ENCODE measurements at places on chromosomes 7 and 10.
A peak's percentile ranks its signal among the peaks of the same experiment; 100 is the strongest.

- no peak for DNase-seq
Observed at GRCh38 chr10:15321431-15322341, 49.4 kb downstream of the FAM171A1 start.

DNA sequence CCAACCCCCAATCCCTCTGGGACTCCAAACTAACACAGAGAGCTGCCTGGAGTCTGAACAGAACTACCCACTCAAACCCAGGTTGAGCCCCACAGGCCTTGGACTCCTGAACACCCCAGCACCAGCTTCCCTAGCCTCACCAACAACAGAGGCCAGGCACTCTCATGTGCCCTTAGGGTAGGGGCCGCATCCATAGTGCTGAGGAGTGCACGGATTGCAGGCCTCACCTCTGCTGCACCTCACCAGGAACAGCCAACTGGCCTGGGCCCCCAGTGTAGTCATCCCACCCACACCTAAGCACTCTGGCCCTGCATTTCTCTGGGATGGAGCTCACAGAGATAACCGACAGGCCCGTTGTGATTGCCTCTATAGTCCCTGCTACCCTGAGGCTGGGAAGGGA, 194.2 kb downstream of the HPSE2 start:
- DNase-seq, result no peak

GRCh38 chr10:77131214-77131613, 506.4 kb downstream of the KCNMA1 start:
- no peak for DNase-seq

DNA sequence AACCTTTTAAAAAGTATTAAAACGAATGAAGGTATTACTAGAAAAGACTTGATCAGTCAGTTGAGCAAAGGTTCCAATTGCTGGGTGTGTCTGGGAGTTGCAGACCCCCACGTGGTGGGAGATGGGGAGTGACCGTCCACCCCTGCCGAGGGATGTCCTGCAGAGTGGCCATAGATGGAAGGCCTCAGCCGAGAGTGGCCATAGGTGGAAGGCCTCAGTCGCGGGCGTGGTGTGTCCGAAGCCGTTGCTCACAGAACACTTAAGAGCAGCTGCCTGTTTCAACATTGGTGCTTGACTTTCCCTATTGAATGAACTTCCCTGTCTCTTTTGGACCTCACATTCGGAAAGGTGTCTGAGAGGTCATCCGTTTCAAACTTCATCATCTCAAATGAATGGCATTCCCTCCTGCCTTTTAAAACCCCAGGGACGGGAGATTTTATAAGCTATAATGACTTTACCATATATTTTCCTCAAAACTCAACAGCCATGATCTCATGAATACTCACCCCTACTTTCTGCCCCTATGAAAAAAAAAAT, 69.4 kb downstream of the CAMK1D start:
- DNase-seq, result no peak

- DNase-seq, result no peak
Observed at GRCh38 chr7:136143271-136143670, 166.1 kb upstream of the MTPN start.

DNA sequence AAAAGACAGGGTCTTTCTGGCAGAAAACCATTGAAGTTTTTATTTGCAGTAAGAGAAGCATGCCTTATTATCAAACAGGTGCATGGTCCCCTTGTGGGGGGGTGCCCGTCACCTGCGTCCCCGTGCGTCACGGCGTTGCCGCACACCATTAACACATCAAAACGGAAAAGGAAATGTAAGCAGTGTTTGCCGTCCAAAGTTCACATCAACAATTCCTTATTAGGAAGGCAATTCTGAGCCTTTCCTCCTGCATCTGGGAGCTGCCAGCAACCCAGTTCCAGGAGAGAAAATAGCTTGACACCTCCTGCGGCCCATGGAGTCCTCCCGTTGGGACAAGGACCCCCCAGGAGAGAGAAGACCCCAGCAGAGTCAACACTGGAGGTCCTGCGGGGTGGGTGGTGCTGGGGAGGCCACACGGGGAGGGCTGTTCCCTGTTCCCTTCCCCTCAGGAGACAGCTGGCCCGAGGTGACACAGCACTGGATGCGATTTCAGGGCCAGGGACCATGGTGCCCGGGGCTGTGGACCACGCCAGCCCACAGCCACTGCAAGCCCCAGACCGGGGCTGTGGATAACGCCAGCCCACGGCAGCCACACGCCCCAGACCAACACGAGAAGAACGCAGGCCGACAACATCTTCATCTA, 39.5 kb downstream of the DIP2C start:
- no peak for DNase-seq

GRCh38 chr10:37576154-37576553, 281.3 kb downstream of the ZNF248 start:
- DNase-seq, result no peak

DNA sequence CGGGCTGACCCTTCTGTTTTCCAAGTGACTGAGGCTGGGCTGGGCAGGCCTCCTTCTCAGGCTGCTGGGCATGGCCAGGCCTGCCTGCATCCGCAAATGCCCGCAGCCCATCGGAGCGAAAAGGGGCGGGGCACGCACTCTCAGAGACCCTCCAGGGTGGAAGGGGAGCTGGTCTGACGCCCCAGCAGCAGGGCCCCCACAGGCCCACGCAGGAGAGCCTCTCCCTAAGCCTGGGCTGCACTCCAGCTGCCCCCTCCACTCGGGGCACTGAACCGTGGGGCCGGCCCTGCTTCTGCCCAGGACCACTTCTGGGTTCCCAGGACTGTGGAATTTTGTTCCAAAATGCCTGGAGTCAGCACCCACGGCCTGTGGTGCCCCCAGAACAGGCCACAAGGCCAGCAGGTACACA, 9.3 kb downstream of the ADAP1 start:
- DNase-seq, result no peak

DNA sequence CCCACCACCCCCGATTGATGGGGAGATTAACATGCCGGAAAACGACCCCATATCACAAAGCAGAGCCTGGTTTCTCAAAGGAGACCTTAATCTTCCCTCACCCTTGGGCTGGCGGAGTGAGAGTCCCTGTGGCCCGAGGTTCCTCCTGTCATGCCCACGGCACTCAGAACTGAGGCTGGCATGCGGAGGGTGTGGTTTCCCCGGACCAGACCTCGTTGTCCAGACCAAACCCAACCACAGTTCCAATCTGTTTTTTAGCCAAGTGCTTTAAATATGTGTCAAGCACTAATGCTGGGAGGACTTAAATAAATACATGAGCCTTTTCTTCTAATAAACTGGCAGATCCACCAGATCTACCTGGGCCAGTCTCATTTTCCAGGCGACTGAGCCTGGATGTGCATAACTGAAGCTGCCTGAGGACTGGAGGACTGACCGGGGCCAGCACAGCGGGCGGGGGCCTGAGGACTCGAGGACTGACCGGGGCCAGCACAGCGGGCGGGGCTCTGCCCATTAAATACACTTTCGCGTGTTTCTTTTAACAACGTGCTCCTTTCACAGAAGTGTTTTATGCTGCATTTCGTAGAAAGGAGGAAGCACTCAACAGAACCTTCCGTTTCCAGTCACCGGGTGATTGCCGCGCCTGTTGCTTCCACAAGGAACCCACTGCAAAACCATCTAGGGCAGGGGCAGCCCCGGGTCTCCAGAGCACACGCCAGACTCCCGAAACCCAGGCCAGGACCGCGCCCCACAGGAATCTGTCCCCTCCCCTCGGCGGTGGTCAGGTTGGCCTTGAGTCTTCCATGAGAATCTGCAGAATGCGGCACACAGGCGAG, 334.6 kb downstream of the PTPRN2 start:
- no peak for DNase-seq

DNA sequence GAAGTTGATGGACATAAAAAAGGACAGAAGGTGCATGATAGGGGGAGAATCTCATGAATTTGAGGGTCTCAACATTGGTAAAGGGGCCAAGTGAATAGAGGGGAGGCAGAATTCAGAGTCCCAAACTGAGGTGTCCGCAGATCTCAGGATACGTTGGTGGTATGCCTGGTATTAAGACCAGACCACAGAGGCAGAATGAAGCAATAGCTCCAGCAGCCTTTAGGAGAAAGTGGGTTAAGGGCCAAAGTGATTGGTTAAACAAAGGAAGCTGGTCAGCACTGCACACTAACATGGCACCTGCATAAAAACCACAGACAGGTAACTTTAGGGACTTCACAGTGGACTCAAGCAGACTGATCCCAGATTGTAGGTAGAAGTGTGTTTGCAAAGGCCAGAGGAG, 37.5 kb downstream of the MEST start:
- DNase-seq, result no peak

DNA sequence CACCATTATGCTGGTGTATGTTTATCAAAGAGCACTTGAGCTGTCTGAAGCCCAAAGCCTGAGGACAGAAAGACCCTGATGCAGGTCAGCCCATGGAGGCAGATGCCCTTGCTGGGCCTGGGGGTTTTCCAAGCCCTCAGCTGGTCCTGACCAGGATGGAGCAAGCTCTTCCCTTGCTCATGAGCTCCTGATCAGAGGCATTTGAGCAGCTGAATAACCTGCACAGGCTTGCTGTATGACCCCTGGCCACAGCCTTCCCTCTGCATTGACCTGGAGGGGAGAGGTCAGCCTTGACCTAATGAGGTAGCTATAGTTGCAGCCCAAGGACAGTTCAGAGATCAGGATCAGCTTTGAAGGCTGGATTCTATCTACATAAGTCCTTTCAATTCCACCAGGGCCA, 13.0 kb downstream of the AQP1 start:
- DNase-seq, result peak; percentile 0
